ENCODE measurements at places on chromosomes 12 and 14.

GRCh38 chr12:34109390-34109789, 87.1 kb downstream of the ALG10 start:
- no peak for DNase-seq

DNA sequence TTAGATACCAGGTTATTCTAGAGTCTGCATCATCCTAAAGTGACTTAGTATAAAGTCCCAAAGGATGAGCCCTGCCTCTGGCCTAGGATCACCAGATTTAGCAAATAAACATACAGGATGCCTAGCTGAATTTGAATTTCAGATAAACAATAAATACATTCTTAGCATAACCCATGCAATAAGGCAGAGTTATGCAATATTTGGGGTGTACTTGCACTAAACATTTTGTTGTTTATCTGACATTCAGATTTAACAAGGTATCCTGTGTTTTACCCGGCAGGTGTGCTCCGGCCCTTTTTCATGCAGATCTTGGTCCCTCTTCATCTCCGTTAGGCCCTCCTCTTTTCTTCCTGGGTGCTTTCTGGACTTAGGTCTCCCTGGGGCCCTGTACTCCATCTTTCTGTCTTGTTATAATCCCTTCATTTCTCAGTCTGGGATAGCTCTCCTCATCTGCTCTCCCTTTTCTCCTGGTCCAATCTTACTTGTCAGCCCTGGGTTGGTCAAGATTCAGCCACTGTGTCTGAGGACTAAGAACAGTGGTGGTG, 18.1 kb upstream of the SMOC1 start:
- no peak for DNase-seq

DNA sequence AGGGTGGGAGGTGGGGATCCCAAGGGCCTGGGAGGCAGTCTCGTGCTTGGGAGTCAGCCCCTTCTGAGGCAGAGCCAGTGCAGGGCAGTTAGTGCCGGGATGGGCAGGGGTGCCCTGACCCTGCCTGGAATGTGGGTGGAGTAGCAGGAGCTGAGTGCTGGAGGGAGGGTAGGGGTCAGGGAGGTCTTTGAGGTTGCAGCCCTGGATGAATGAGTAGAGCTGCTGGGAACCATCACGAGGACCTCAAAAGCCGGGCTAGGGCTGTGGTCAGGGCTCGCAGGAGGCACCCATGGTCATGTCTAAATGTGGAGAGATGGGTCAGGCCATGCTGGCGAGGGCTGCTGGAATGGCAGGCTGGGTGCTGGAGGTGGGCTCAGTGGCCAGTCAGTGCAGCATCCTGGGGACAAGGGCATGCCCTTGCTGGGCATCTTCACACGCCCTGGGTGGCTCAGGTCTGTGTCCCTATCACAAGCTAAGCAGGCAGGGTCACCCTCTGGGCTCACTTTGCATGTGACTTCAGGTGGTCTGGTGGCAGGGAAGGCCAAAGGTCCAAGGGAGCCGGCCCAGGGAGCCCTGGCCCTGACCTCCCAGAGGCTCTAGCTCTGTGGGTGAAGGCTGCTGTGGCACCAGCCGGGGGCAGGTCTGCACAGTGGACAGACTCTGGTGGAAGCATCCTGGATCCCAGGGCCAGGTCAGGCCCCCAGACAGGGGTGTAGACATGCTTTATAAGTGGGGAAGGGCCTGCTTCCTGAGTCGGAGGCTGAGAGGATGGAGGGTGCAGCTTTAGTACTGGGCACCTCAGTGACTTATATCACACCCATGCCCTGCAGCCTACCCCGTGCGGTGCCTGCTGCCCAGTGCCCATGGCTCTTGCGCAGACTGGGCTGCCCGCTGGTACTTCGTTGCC, 24.5 kb downstream of the PAPLN start:
- no peak for DNase-seq

GRCh38 chr12:123286652-123287373, 15.2 kb upstream of the CDK2AP1 start:
- DNase-seq = no peak

- no peak for DNase-seq
Observed at GRCh38 chr14:71815110-71815509, 117.1 kb upstream of the RGS6 start.

- no peak for DNase-seq
Observed at GRCh38 chr14:89779707-89780106, 174.8 kb downstream of the EFCAB11 start.

DNA sequence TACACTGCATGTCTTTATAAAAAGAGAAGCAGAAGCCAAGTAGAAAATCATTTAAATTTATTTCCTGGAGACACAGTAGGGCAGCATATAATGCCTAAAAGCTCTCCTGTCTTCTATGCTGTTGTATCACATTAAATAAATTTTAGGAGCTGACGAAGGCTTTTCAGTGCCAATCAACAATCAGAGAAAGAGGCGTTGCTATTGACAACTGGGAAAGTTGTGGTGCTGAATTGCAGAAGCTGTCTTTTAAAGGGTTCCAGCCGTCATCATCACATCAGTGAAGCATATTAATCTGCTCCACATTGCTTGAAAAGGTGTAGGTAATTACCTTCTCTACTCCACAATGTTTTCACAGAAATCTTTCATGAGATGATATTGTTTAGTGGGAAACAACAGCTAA, 103.9 kb downstream of the FSCB start:
- no peak for DNase-seq
